ENCODE measurements at places on chromosomes 2 and 18.

GRCh38 chr2:85539361-85540132 is 579 bp downstream of the MAT2A start:
- DNase-seq: no peak

DNA sequence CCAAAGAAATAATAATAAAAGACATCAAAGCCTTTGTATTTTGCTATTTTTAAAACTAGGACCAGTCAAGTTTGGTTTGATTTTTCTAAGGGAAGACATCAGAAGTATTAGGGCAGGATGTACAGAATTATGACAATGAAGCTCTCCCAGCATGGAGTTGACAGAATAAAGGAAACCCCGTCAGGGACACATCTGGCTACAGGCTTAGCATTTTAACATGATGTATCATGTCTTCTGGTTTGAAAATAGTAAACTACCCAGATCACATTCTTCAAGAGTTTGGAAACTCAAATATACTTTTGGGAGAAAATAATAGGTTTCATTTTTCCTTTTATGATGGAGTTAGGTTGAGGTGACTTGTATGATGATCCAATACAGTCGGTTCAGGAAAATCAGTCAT is 552.0 kb upstream of the CDH2 start:
- no peak for DNase-seq

DNA sequence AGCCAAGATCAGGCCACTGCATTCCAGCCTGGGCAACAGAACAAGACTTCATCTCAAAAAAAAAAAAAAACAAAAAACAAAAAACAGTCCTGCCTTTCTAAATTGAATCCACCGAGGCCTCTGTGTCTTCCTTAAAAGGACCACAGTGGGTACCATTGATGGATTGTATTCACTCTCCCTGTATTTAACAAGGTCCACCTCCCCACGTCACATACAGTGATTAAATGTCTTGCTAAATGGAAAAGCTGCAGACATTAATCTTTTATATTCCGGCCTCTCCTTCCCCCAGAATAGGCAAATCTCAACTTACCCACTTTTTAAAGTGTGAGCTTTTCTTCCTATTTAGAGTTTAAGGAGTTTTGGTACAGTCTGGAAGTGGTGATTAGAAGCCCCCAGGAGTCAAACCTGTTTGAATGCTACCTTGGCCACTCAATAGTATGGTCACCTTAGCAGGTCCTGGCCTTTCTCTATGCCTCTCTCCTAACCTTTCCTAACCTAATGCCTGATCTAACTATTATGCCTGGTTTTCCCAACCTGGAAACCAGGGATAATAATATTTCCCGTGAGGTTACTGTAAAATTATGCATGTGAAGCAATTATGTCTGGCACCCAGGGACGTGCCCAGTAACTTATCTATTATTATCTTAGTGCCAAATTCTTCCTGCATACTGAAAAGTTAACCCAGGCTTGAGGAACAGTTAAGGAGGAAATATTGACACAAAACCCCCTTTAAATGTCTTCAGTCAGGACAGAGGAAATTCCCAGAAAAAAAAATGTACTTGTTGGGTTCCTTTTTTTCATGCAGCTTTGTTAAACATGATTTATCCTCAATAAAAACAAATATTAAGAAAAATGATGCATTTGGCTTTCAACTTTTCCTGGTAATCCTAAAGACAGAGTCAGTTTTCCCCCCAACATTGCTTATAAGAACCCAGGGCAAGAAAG is 3.1 kb downstream of the NFE2L2 start:
- DNase-seq: no peak

GRCh38 chr18:25310045-25310444 is 41.9 kb downstream of the ZNF521 start:
- DNase-seq: peak; percentile 13

GRCh38 chr2:98158305-98158704 is 71.3 kb downstream of the VWA3B start:
- no peak for DNase-seq

GRCh38 chr2:202669841-202670240 is 35.1 kb downstream of the FAM117B start:
- DNase-seq: no peak

- no peak for DNase-seq
These were observed at the start of gene DYTN for GRCh38 chr2:206718296-206718695. Gene DYTN, minus strand, starts transcription at chr2:206718396. Its CDS starts 117 bp downstream, at chr2:206718279.

GRCh38 chr18:40414155-40414754 is 1540.8 kb upstream of the PIK3C3 start:
- no peak for DNase-seq

- no peak for DNase-seq
These were observed 6.4 kb upstream of the IMP4 start for GRCh38 chr2:130336150-130336876.

DNA sequence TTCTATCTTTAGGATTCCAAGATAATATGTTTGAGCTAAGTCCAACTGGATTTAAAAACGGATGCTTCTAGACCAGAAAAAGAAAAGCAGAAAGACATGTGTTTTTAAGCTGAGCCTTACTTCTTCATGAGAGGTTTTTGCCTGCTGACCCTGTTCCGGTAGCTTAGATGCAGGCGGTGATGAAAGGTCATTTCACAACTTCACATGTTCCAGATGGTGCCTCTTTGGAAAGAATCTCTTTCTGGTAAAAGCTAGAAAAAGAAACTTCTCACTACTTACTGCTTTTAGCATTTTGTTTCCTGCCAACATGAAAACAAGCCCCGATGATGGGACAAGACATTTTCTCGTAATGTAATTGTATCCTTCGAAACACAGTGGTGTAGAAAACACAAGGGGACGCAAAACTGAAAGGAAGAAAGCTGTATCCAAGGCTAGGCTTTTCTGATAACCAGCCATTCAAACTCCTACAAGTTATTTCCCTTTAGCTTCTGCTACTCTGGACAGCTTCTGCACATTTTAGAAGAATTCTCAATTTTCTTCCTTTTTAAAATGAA is 407.3 kb upstream of the LYPD1 start:
- DNase-seq: no peak

All from KG1 (cell line).